ENCODE measurements at places on chromosomes 13 and 19.

- DNase-seq, result no peak
Observed at GRCh38 chr13:23703246-23703860, 133.1 kb downstream of the TNFRSF19 start.

DNA sequence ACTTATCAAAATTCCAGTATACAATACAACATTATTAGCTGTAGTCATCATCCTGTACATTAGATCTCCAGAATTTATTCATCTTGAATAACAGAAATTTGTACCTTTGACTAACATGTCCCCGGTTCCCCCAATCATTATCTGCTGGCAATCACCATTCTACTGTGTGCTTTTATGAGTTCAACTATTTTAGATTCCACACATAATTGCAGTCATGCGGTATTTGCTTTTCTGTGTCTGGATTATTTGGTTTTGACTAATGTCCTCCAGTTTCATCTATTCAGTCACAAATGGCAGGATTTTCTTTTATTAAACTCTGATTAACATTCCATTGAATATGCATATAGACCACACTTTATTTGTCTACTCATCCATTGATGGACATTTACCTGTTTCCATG, 530.7 kb upstream of the SLITRK1 start:
- DNase-seq, result no peak

DNA sequence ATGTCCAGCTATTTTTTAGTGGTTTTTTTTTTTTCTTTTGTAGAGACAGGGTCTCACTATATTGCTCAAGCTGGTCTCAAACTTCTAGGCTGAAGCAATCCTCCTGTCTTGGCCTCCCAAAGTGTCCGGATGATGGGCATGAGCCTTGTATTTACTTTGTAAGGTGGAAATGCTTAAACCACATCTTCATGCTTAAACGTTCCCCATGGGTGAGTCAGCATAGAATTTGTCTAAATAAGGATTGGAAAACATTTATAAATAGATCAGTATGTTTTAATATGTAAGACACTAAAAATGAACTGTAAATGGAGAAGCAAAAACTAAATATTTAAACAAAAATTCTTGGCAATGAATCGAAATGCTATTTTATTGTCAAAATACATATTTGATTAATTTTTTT, 698.0 kb downstream of the PCDH9 start:
- no peak for DNase-seq

GRCh38 chr19:48509467-48510194, 2.0 kb downstream of the LMTK3 start:
- DNase-seq, result no peak

- DNase-seq, result no peak
Observed at GRCh38 chr13:110690516-110690915, 15.4 kb downstream of the CARS2 start.

DNA sequence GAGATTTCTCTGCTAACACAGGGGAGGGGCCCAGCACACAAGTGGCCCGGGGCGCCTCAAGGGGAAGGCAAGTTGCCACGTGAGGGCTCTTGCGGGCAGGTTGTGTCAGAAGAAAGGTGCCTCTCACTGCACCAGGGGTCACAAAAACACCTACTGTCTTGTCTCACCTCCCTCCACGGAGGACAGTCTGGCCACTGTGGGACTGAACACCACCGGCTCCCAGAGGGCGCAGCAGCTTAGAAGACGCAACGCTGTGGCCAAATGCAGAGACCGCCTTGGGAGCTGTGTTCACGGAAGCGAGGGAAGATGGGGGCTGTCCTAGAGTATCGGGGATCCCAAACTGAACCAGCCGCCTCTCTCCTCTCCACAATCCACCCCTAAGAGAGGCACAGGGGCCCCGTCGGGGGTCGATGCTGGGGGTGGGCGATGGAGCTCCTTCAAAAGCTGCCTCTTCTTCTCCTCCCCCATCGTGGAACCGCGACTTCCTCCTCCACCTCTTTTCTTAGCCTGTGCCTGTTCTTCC, 177.5 kb downstream of the FOXO1 start:
- DNase-seq, result no peak
